ENCODE measurements at places on chromosomes 16 and 17.

GRCh38 chr16:49496656-49497055 lies 123.1 kb downstream of the C16orf78 start:
- DNase-seq = no peak

DNA sequence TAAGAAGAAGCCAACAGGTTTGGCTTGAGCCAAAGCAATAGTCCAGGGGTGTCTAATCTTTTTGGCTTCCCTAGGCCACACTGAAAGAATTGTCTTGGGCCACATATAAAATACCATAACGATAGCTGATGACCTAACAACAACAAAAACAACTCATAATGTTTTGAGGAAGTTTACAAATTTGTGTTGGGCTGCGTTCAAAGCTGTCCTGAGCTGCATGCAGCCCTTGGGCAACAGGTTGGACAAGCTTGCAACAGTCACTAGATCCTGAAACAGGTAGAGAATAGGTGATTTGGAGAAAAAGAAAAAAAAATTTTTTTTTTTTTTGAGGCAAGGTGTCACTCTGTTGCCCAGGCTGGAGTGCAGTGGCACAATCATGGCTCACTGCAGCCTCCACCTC lies 4.5 kb downstream of the CRYBA1 start:
- no peak for DNase-seq

DNA sequence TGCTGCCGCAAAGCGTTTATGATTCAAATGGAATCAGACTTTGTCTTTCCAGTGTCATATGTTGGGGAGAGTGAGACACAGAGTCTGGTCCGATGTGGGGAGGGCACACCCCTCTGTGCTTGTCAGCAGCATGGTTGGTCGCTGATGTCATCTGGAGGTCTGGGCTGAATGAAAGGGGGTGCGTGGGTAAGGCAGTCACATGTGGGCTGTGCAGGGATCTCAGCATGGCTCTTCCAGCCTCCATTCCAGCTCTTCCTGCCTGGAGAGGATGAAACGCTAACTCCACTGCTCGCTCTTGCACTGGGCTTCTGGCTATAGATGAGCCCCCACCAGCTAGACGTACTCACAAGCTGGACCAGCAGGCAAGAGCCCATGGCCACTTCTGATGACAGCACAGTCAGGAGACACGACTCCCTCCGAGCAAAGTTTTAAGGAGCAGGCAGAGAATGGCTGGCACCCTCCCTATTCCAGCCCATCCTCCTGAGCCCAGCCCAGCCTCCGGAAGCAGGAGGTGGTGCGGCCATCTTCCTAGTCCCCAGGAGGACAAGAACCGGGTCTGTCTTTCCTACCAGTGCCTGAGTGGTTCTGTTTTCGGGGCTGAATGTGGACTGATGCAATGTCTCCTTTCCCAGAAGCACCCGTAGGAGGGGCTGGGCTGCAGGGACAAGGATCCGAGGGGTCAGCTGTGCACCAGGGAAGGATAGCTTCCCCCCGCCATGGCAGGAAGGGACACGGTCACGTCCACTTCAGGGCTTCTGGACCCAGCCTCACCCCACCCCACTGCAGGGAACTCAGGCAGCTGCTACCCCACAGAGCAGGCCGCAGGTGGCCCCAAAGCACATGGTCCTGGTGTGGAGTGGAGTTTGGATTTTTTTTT lies 41.5 kb upstream of the CBFA2T3 start:
- no peak for DNase-seq

GRCh38 chr17:7079581-7080455 lies at the start of gene CLEC10A:
Gene CLEC10A, minus strand, starts transcription at chr17:7080251. Its CDS starts 1,439 bp downstream, at chr17:7078812.
- no peak for DNase-seq

- no peak for DNase-seq
These were observed 232.0 kb upstream of the GSE1 start for GRCh38 chr16:85380905-85381737.

- DNase-seq = no peak
These were observed 195.8 kb downstream of the KCNJ2 start for GRCh38 chr17:70365091-70365583.

GRCh38 chr16:27325736-27326135 lies 12.0 kb downstream of the IL4R start:
- no peak for DNase-seq

- DNase-seq = no peak
These were observed 11.9 kb downstream of the FSCN2 start for GRCh38 chr17:81539961-81540675.

- no peak for DNase-seq
These were observed 110.5 kb downstream of the SDK2 start for GRCh38 chr17:73533781-73534180.

GRCh38 chr17:8844229-8845218 lies 22.9 kb downstream of the PIK3R6 start:
- no peak for DNase-seq

- DNase-seq = no peak
These were observed 18.3 kb downstream of the COQ7 start for GRCh38 chr16:19085679-19086200.

DNA sequence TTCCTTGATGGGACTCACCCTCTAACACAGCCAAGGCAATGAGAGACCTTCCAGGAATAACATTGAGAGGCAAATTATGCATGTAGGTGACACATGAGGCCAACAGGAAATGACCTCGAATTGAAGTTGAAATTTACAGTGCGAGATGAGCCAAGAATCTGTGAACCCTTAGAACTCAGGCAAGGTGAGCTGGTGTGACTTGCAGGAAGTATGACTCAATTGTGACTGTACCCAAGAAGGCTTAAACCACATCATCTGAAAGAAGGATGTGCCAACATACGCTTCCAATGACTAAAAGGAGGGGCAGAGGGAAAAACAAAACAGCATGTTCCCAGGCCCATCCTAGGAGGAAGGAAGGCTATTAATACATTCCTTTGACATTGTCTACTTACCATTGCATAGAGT lies 44.8 kb downstream of the PITPNC1 start:
- DNase-seq = no peak

GRCh38 chr16:7077636-7078035 lies 255.0 kb upstream of the RBFOX1 start:
- no peak for DNase-seq

DNA sequence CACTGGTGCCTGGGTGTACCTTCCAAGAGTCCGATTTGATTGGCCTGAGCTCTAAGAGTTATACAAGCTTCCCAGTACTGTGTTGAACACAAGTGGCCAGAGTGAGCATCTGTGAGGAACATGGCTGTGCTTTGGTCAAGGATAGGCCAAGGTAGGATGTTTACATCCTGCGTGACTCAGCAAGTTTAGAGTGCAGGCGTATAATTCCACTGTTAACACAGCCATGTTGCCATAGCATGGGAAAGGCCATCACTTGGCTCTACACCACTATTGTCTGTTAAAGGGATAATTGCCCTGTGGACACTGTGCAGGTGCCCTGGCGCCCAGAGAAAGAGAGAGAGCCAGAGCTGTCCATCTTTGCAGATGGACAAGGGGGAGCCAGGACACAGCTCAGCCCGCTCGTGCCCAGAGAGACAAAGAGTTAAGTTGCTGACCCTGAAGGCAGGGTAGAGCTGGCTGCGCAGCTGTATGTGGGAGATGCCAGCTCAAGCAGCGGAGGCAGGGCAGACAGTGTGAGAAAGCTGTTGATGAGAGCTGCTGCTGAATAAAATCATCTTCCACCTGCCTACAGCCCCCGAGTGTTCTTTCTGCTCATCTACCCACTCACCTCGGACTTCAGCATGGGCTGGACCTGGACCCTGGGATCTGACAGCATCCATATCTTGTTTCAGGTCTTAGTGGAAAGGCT lies 11.7 kb downstream of the CFAP52 start:
- DNase-seq = no peak

DNA sequence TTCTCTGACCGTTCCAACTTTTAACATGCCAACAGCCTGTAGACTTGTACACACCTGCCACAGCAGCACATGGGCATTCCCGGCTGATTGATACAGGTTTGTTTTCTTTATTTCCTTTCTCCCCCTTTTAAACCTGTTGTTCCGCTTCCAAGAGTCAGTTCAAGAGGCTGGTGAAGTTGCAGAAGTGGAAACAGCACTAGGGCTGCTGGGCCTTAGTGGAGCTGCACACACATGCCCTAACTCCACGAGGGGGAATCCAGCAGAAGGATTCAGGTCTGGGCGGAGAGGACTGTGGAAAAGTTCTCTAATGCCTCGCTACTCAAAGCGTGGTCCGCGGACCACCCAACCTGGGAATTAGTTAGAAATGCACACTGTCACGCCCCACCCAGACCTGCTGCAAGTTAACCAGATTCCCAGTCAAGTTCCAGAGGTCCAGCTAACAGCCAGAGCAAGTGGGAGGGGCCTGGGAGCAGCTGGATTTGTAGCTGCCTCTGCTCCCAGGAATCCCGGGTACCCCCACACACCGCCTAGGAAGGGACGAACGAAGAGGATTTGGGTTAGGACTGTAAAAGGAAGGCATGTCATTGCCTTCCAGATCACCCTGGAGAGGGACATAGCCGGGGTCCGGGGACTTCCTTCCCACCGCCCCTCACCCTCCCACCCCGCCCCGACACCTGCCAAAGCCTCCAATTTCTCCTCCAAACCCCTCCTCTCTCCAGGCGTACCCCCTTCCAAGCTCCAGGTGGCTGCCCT lies 542 bp downstream of the SLC39A11 start:
- peak; percentile 83 for DNase-seq

GRCh38 chr17:34885076-34885475 lies 76.2 kb downstream of the CCT6B start:
- DNase-seq = no peak

- DNase-seq = no peak
These were observed 4.7 kb downstream of the ITGAE start for GRCh38 chr17:3796110-3796821.

DNA sequence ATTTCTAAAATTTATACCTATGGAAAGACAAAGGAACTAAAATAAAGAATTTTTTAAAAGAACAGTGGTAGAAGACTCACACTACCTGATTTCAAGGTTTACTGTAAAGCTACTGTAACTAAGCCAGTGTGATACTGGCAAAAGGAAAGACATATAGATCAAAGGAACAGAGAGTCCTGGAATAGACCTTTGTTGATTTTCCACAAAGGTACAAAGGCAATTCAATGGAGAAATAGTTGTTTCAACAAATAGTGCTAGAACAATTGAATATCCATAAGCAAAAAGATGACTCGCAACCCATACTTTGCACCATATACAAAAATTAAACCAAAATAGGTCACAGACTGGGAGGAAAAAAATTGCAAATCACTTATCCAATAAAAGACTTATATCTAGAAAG lies 36.7 kb downstream of the MYH10 start:
- DNase-seq = no peak

DNA sequence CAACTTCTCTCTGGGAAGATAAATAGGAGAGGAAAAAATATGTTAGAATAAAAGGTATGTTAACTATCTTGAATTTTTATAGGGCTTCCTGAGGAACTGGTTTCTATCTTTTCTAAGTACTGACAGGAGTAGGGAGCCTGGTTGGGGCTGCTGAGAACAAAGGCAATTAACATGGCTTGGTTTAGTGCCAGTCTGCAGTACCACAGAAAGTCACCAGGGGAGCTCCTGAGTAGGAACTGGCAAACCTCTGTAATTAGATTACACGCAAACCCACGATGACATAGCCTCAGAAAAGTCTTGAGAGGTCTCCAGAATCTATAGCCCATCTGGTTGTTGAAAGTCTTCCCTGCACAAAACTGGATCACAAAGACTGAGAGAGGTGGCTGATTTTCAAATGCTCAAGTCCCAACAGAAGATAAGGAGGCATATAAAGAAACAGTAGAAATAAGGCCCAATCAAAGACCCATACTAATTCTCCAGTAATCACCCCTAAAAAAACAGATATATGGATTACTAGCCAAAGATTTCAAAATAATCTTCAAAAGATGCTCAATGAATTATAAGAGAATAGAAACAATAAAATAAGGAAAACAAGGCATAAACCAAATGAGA lies 11.7 kb upstream of the CNTNAP4 start:
- peak; percentile 67 for DNase-seq

DNA sequence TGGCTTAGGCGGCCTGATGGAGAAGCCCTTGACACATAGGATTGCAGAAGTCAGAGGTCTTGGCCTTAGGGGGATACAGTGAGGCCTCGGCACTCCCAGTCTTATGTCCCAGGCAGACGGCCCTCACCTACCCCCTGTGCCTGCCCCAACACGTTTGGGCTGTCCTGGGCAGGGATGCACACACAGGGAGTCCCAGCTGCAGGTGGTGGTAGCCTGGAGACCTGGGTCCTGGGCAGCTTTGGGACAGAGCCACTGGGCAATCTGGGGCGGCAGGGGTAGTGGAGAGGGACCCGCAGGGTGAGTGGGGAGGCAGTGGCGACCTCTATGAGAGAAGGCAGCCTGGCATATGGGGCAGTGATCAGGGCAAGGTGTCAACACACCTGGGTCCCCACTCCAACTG lies 48.3 kb downstream of the SDK2 start:
- DNase-seq = no peak

DNA sequence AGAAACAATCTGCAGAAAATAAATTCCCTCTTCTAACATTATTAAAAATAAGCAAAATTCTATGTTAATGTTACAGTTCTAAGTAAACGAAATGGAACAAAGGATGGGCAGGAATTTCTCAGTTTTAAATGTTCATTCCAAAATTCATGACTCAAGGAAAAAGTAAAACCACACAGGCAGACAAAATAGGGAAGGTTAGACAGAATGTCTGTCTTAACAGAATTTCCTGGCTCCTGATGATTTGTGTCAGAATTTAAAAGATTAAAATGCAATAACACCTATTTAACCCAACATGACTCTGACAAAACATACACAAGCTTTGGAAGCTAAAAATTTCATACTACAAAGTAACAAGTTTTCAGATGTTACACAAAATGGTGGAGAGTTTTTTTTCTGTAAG lies 42.8 kb downstream of the SPOP start:
- no peak for DNase-seq

DNA sequence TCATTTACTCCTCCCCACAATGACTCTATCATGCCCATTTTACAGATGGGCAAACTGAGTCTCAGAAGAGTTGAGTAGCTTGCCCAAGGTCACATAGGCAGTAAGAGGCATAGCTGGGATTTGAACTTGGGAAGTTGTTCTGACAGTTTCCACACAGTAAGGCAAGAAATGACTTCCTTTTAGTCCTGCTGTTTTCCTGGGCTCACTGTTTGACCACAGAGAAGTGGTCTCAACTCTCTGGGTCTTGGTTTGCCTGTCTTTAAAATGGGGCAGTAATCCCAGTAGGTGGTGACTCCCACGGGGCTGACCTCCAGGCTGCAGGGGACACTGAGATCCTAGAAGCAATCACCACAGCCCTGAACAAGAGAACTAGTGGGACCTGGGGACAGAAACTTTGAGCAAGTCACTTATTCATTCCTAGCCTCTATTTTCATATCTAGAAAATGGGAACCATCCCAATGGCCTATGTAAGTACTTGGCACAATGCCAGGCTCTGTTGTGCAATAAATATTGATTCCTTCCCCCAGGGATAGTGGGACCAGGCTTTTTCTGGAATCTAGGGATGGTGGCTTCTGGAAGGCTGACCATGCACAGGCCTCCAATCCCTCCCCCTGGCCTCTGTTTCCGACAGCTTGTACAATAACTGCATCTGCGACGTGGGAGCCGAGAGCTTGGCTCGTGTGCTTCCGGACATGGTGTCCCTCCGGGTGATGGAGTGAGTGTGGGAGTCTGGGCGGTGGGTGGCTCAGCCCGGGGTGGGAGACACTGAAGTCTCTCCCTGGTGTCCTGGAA lies 20.5 kb downstream of the DEXI start:
- DNase-seq = no peak

All from iPS-NIHi11 (cell line).